ENCODE measurements at places on chromosomes 2 and 18.

DNA sequence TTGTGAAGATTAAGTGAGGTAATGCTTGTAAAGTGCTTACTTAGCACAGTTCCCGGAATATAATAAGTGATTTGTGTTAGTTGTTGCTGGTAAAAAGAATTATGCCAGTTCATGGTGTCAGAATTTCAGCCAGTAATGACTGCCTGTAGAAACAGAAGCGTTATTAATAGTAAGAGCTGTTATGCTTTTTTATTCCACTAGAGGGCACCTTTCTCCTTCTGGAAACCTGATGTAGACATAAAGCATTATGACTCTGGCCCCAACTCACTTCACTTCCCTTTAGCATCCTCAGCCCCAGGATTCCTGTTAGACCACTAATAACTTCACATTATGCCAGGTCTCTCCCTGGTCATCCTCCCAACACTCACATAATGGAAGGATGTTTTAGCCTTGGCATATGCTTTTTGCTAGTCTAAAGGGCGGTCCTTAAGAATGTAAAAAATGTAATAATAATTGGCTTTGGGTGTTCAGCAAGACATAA, 34.9 kb downstream of the C18orf54 start:
- peak; percentile 49 for DNase-seq

DNA sequence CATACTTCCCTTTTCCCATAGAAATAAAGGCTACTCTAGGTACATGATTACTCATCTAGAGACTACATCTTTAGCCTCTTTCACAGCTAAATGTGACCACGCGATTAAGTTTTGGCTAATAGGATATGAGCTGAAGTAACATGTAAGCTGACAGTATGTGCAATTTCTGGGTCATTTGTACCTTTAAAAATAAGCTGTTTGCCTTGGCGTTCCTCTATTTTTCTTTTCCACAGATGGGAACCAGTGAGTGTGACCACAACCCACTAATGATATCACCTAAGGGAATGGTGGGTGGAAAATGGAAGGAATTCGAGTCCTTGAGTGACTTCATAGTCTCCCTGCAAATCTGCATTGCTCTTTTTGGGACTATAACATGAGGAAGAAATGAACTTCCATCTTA, 11.7 kb upstream of the NABP1 start:
- DNase-seq = no peak

- DNase-seq = no peak
These were observed 128.0 kb upstream of the TACR1 start for GRCh38 chr2:75327334-75327733.

DNA sequence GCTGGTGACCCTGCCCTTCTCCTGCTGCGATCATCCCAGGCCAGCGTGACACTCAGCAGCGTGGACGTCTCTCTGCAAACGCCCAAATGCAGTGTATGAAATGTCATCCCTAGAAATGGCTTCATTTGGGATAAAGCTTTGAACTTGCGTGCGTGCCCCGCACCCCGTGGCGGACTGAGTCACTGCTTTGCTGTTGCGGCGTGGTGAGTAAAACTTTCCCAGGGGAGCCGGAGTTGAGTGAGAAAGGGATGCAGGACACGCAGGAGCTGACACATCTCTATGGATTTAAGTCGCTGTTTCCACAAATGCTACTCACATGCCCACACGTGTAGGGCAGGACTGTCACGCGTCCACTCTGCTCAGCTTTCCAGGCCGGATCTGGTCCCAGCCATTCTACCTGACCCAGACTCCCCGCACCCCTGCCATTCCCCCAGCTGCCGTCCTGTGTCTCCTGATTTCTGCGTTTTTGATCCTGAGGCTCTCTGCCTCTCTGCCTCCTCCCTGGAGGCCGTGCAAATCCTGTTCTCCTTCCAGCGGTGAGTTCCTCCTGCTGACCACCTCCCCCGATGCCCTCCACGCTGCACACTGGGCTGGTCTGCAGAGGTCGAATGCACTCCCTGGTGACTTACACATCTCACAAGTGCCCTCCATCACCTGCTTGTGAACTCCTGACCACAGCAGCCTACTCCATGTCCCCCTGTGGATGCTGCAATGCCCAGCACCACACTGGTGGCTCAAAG, 88.9 kb downstream of the MBP start:
- DNase-seq = no peak

- DNase-seq = no peak
These were observed 56.8 kb downstream of the NXPH2 start for GRCh38 chr2:138723196-138723987.

GRCh38 chr2:146615778-146616177, 1229.1 kb upstream of the ACVR2A start:
- no peak for DNase-seq

DNA sequence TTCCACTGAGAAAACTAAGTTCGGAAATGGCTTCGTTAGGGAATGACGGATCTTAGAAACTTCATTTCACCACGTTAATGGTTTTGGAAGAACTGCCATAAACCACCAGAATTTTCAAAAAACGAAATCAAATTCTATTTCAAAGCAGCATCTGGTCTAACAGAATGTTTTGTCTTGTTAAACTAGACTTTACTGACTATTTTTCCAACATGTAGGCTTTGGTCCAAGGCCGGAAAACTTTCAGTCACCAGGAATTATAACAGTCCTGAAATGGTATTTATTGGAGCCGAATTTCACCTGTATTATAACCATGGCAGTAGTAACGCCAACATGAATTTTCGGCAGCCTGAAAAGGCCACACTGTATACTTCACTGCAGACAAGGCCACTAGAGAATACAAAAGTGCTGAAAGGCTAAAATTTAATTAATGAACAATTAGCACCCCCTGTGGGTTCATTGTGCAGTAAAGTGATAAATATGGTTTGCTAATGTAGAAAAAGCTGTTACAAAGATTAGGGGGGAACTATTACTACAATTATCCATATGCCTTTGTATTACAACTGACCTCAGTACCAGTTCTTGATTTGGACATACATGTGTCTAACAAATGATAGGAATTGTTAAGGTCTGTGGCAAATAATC, 116.4 kb downstream of the ZNF521 start:
- no peak for DNase-seq

GRCh38 chr2:30622452-30622851, 175.4 kb downstream of the LCLAT1 start:
- DNase-seq = no peak

- DNase-seq = no peak
These were observed 32.7 kb downstream of the TMEM17 start for GRCh38 chr2:62473246-62473827.

DNA sequence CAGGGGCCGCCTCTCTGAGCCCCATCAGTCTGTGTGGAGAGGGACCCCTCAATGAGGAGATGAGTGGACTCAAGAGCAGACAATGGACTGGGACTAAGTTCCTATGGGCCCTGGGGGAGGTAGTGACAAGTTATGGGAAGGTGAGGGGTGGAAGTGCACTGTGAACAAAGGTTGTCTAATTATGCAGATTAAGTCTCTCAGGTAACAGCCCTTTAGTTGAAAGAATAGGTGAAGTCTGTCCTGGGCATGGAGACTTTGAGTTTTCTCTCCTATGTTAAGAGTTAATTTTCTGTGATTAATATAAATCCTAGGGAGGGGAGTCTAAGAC, 243.8 kb downstream of the FAM210A start:
- no peak for DNase-seq

DNA sequence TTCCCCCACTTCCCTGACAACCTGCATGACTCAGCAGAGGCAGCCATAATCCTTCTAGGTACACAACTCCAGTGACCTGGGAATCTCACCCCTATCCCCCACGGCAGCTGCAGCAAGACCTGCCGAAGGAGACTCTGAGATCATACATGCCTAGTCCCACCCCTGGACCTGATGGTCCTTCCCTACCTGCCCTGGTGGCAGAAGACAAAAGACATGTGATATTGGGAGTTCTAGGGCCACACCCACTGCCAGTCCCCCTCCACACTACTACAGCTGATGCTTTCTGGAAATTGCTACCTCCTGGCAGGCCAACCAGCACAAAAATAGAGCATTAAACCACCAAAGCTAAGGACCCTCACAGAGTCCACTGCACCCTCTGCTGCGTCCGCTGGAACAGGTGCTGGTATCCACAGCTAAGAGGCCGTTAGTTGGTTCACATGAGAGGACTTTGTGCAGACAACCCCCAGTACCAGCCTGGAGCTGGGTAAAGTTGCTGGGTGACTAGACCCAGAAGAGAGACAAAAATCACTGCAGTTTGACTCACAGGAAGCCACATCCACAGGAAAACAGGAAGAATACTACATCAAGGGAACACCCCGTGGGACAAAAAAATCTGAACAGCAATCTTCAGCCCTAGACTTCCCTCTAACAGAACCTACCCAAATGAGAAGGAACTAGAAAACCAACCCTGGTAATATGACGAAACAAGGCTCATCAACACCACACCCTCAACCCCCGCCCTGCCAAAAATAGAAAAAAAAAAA, 12.5 kb downstream of the MARCO start:
- DNase-seq = no peak

- no peak for DNase-seq
These were observed 3.6 kb upstream of the DGKD start for GRCh38 chr2:233350708-233351107.

DNA sequence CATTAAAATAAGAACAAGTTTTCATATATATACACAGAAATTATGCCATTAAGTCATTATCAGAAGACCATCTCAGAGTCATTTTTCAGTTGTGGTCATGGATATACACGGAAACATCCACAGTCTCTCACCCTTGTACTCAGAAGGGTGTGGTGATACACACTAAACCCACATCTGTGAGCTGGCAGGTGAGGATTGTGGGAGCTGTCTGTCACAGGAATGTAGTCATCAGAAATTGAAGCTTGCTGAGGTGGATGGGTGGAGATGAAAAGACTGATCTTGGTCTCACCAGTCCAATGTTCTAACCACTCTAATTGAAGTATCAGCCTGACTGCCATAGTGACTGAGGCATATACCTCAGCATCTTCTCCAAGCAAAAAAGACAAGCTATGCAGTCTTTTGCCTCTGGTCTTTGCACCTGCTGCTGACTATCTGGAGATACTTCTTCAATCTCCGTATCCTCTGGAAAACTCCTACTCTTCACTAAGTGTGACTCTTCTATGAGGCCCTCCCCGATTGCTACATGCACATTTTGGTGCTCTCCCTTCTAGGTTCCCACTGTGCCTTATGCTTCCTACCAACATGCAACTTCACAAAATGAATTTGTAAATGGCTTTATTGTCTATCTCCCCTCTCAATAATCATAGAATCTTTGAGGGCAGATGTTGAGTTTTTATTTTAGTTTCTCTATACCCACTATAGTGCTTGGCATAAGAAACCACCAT, 232.8 kb downstream of the DYM start:
- no peak for DNase-seq

- no peak for DNase-seq
These were observed 46.5 kb upstream of the NR4A2 start for GRCh38 chr2:156379071-156379470.

DNA sequence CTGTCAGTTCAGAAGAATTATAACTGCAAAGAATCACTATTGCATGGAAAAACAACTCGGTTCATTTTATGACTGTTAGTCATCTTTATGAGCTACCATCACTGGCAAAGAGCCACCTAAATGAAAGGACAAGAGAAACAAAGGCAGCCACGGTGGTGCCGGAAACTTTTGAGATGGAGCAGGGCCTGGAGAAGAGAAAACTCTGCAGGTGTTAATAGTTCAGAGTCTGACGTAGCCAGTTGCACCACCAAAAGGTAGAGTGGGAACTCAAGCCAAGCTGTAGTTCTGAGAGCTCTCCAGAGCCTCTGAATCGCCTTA, 110.9 kb downstream of the FTCDNL1 start:
- no peak for DNase-seq

DNA sequence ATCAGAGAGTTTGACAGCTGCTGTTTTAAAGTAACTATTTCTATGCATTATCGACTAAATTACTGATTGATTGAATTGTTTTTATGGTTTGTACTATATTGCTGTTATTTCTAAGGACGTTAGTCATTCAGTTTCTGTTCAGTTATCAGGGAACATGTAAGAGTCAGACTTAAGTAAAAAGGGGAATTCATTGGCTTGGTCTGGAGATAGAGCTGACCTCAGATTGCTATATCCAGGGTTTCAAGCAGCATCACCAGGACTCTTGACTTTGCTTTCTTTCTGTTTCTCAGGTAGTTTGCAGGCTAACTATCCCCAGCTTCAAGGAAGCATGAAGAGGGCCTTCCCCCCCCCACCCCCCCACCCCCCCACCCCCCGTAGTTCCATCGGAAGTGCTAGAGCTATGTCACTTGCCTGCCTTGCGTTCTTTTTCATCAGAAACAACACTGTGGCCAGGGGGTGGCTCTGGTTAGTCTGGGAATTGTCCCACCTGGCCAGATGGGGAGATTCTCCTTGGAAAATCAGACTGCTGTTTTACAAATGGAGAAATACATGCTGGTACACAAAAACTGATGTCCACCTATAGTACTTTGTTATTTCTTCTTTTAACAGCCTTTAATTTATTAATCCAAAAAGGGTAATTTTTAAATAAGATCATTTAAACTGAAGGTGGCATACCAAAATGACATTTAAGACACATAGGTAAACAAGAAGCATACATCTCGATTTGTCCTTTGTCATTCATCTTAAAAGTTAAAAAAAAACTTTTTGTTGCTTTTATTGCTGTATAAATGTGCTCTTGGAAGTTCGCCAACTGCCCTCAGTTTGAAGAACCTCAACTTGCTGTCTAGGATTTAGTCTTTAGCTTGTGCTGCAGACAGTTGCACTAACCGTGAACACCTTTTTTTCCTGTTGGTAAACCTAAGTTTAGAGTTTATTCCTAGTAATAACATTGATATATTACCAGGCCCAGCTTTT, 9.4 kb downstream of the SMAD4 start:
- DNase-seq = no peak

DNA sequence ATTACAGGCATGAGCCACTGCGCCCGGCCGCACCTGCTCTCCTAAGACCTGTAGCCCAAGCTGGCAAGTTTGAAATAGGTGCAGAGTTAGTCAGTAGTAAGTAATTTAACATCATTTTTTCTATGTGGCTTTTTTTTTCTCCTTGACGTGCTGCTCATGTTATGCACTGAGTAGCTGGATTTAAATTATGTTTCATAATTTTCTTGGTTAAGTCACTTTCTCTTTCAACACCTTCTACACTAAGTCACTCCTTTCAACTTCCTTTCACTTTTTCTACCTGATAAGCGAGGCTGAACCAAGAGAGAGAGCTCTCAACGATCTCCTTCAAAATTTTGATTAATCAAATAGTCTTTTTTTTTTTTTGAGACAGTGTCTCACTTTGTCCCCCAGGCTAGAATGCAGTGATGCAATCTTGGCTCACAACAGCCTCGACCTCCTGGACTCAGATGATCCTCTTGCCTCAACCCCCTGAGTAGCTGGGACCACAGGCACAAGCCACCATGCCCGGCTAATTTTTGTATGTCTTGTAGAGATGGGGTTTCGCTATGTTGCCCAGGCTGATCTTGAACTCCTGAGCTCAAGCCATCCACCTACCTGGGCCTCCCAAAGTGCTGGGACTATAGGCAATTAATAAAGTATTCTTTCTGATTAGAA, 13.1 kb downstream of the CASP8 start:
- DNase-seq = no peak

GRCh38 chr2:1663621-1664020, 80.7 kb downstream of the PXDN start:
- no peak for DNase-seq

GRCh38 chr2:4762951-4763376, 929.2 kb upstream of the SOX11 start:
- DNase-seq = no peak

All from germinal center (tissue), 1 donor.